RPMI7951 (cell line): ENCODE measurements at places on chromosomes 3 and 15. TPM values are rescaled to one million over a fixed set of nuclear protein-coding genes. Genes with fewer than 3 reads are reported as not detected.

TM4SF4 gene
- total RNA-seq, result not detected in 2 replicates

LMAN1L gene
- total RNA-seq, result not detected in 2 replicates

GOLGA8T gene
- not detected in 2 replicates for total RNA-seq

ALDH1A2 gene
- total RNA-seq, result 0.78 TPM in 1 of 2 replicates, not detected in the other

OR5K2 gene
- total RNA-seq, result not detected in 2 replicates
